AG09309 (cell line): ENCODE measurements at places on chromosomes 7 and 10.

DNA sequence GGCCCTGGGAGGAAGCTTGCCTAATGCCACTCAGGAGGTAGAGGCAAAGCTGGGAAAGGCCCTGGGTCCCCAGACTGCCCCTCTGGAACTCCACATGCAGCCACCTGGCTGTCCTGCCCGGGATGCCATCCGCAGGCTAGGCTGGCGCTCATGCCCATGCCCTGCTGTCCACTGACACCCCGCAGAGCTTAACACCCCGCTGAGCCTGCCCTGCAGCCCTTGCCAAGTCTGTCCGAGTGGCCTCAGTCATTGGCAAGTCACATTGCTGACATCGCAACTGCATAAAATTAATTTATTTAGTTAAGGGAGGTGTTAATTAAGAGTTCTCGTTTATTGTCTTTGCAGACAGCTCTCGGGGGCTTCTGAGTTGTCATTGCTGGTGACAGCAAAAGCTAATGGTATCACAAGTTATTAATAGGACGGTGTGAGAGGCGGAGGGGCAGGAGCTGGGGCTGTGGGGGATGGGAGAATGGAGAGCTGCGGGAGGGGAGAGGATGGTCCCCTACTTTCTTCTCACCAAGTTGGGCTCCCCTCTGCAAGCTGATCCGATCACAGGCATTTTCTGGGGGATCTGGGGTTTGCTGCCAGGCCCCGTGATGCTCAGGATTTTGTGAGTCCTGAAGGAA is 55.6 kb upstream of the PCBD1 start:
- no peak for DNase-seq

DNA sequence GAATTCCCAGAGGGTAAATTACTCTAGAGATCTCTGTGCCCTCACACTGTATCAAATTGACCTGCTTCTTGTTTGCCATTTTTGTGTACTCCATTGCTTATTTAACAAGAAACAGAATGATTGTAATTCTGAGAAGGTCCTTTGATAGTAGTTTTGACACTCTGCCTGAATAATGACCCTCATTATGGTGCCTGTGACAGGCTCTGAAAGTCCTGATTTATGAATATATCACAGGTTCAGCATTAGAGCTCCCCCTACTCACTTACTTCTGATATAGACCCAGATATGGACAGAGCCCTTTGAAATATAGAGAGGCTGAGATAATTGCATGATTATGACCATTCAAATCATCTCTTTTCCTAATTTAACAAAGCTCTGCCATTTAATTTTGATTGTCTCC is 465.2 kb downstream of the MDFIC start:
- no peak for DNase-seq

- no peak for DNase-seq
These were observed 208.8 kb downstream of the STK31 start for GRCh38 chr7:23918856-23919255.

DNA sequence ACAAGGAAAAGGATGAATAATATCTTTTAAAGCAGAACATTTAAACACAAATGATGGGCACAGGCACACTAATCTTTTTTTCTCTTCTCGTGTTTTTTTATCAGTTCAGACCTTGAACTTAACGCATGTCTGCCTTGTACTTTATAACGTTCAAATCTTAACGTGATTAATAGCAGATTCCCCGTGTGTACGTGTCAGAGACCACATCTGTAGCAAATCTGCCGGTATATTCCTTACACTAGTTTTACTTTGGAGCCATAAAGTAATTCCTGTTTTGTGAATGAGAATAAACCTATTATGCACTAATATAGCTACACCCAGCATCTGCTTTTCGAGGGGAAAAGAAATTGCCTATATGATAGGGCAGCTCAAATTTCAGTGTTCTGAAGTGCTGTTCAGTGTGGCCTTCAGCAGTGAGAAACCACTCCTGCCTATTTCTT is 166.0 kb upstream of the TCF7L2 start:
- no peak for DNase-seq

GRCh38 chr7:18762189-18762588 is 266.6 kb downstream of the HDAC9 start:
- DNase-seq, result no peak

GRCh38 chr10:43078986-43079273 is 2.1 kb downstream of the RET start:
- no peak for DNase-seq

GRCh38 chr10:72484521-72484920 is 129.8 kb upstream of the DNAJB12 start:
- no peak for DNase-seq

- no peak for DNase-seq
These were observed 371.4 kb downstream of the KCNMA1 start for GRCh38 chr10:77266242-77266641.

DNA sequence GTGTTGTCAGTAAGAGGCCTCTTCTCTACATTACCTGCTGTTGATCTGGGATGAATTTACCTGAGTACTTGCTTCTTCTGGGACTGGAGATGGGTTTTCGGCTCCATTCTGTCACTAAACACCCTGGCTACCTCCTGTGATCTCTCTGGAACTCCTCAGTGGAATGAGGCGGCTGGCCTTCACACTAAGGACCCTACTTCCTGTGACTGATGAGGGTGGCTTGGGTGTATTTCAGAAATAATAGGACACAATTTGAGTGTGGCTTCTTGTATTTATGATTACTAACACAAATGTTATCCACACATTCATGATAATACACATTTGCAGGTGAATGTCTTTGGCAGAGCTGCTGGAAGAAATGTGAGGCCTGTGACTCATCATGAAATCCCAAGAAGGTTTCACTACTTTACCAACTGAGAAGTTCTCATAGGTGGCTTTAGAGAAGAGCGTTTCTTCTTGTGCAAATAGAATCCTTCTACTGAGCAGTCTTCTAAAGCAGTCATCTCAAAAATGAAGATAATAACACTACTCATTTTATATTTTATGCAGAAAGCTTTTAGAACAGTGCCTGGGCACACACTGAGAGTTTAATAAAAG is 21.3 kb upstream of the EVX1 start:
- DNase-seq, result no peak

GRCh38 chr10:42973411-42973810 is 103.5 kb upstream of the RET start:
- DNase-seq, result no peak

DNA sequence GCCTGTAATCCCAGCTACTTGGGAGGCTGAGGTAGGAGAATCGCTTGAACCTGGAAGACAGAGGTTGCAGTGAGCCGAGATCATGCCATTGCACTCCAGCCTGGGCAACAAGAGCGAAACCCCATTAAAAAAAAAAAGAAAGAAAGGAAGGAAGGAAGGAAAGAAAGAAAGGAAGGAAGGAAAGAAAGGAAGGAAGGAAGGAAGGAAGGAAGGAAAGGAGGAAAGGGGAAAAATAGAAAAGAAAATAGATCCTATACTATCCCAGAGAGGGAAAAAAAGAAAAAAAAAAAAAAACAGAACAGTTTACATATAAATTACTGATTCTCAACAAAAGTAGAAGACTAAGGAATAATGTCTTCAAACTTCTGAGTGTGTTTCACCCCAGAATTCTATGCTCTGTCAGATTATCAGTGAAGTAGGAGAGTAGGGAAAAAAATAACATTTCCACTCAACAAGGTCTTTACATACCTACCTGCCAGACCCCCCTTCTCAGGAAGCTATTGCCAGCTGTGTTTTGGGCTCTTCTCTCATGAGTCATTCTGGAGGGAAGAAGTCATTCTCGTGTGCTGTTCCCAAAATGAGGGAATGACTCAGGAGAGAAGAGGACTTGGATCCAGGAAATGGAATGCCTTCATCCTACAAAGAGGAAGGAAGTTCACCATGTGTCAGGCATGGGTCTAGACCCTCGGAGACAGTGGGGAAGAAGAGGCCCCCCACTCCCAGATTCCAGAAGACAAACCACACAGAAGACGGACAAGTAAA is 20.9 kb downstream of the RGS10 start:
- DNase-seq, result no peak

- DNase-seq, result no peak
These were observed 484.9 kb downstream of the GPAM start for GRCh38 chr10:111698711-111699110.

- peak; percentile 33 for DNase-seq
These were observed 80.4 kb upstream of the CDK6 start for GRCh38 chr7:92916770-92917224.

DNA sequence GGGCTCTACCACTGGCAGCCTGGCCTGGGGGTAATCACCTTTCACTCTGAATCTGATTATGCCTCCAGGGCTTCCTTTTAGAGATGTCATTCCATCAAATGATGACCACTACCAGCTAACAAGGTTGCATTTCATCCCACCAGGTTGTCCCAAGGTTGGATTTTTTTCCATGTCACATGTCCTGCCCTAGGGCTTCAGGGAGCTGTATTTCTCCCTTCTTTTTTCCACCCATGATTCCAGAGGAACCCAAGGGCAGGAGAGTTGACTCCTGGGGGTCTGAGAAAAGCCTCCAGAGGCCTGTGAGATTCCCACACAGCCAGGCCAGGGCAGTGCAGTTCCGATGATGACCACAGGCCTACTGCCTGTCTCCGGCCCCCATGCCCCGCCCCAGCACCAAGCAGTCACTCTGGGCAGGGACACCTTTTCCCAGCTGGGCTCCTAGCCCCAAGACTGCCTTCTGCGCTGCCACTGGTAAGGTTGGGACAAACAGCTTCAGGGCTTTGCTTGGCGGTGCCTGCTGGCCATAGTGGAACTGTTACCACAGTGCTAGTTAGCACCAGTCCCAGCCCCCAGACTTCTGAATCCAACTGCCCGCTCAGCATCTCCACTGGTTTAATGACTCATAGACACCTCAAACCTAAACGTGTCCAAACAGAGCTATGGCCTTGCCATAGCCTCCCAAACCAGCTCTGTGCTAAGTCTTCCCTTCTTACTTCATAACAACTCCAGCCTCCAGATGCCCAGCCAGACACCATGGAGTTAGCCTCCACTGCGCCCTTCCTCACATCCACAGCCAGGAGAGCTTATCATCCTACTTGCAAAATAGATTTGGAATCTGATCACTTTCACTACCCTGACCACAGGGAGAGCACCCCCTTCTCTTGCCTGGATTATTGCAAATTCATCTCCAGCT is 133.7 kb downstream of the ARHGAP22 start:
- peak; percentile 3 for DNase-seq

DNA sequence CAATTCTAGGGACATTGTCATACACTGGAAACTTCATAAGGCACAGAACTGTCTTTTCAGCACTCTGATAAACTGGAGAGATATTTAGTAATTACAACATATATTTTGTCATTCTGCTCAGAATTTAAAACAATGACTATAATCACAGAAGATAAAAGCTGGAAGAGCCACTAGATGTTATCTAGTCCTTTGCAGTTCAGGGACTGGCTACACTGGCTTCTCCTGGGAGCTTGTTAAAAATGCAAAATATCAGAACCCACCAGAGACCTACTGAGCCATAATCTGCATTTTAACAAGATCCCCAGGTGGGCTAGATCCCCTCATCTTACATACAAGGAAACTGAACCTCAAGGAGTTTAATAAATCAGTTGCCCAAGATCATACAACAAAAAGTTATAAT is 32.3 kb downstream of the IDE start:
- DNase-seq, result no peak

- no peak for DNase-seq
These were observed 5.4 kb downstream of the PRF1 start for GRCh38 chr10:70596860-70597809.

DNA sequence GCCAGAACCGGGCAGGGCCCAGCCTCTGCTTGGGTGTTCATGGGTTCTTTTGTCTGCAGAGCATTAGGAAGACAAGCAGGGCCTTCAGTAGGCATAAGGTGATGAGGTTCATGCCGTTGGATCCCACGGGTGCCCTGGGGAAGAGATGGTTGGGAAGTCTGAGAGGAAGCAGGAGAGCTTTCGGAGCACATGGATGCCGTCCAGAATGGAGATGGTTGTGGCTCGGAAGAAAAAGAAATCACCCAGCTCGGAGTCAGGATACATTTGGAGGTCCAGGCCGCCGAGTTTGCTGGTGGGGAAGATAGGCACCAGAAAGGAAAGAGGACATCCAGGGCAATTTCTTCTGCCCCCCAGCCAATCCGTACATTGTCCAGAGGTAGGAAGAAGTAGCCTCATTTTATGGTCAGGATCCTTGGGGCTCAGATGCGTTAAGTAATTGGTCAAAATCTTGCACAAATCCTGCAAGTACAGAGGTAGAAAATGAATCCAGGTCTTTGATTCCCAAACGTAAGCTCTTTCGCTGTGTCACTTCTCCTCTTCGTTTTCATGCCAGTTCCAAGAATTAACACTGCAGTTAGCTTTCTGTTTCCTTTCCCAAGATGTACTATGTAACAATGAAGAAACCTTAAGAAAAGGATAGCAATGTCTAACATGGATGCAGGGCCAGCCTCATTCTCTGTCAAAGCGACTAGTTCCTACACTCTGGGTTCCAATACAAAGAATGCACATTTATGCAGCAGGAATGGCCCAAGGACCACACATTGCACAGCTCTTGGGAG is 147.8 kb upstream of the KLF6 start:
- no peak for DNase-seq

GRCh38 chr10:79142064-79142491 is 73.3 kb downstream of the ZMIZ1 start:
- peak; percentile 62 for DNase-seq

DNA sequence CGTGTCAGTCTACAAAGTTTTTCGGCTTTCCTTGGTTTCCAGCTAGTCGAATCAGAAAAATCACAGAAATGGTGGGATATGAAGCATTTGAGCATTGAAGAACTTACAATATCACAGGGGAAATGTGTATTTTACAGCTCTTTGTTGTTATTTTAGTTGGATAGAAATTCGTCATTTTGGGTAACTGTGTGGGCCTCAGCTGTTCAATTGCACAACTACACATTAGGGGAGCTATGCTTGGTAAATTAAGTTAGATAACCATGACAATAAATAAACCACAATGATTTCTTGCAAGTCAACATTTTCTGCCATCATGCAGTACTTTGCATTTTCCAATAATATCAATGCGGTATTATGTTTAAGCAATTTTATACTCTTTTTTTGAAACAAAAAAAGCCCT is 80.4 kb upstream of the ANK3 start:
- DNase-seq, result no peak

DNA sequence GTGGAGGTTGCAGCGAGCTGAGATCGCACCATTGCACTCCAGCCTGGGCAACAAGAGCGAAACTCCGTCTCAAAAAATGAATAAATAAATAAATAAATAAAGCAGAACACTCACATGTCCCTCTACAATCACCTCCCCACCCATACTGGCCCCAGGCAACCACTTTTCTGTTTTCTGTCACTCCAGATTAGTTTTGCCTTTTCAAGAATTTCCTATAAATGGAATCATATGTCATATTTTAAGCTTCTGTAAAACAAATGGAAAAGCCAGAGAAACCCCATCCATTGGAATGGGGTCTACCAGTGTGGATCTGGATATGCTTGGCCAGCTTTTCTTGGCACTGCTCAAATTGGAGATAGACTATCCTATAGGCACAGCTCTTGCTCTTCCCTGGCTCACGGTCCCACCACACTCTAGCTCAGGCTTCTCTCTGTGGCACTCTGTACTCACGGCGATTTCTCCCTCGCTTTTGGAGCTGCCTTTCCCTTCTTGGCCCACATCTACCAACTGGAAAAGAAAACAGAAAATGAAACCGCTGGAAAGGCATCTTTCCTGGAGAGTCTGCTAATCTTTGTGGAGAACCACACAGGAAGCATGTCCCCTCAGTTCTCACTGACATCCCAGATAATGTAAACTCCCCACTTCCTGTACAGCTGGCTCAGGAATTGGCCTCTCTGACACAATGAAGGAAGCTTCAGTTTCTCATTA is 210.1 kb downstream of the JCAD start:
- DNase-seq, result peak; percentile 41
